ENCODE measurements at places on chromosomes 1 and 21. TPM values are rescaled to one million over a fixed set of nuclear protein-coding genes. Genes with fewer than 3 reads are reported as not detected.

The UBE2G2 gene
- 72.8 TPM for polyA plus RNA-seq

The LEPROT gene
- 28.7 TPM for polyA plus RNA-seq

The C1orf185 gene
- not detected for polyA plus RNA-seq

The RXFP4 gene
- polyA plus RNA-seq, result not detected

The PRAMEF10 gene
- not detected for polyA plus RNA-seq

The S100A16 gene
- polyA plus RNA-seq, result 251 TPM

The APCS gene
- polyA plus RNA-seq, result not detected

The BCL2L15 gene
- polyA plus RNA-seq, result 0.06 TPM

The AADACL3 gene
- not detected for polyA plus RNA-seq

The MAN1A2 gene
- 4.9 TPM for polyA plus RNA-seq

The PDZK1 gene
- polyA plus RNA-seq, result 0.15 TPM
